Stomach (tissue), 19 donors: ENCODE measurements at places on chromosomes 12 and 14. TPM values are rescaled to one million over a fixed set of nuclear protein-coding genes. Genes with fewer than 3 reads are reported as not detected.

PARPBP gene
- 1.8 TPM for polyA plus RNA-seq

LRRIQ1 gene
- polyA plus RNA-seq = 0.05 TPM

- no peak for DNase-seq
- no peak overlapping the region for H3K4me3 ChIP-seq
- peaks cover 4% of the 10 kb centered on the region for H3K36me3 ChIP-seq
- H3K27me3 ChIP-seq = no peaks in the 10 kb centered on the region
- H3K27ac ChIP-seq = no peak overlapping the region
Measured at GRCh38 chr12:108296945-108297344, 42.2 kb downstream of the CMKLR1 start.

TMPRSS12 gene
- polyA plus RNA-seq = not detected

- no peaks in the 10 kb centered on the region for H3K36me3 ChIP-seq
- no peak overlapping the region for H3K4me3 ChIP-seq
- no peak overlapping the region for H3K27ac ChIP-seq
- DNase-seq = no peak
- no peaks in the 10 kb centered on the region for H3K4me1 ChIP-seq
Measured at GRCh38 chr12:27057543-27057942, 24.8 kb downstream of the C12orf71 start.

MSRB3 gene
- 26.4 TPM for polyA plus RNA-seq

ISM2 gene
- polyA plus RNA-seq = not detected

ZC2HC1C gene
- polyA plus RNA-seq = 1.9 TPM

DNA sequence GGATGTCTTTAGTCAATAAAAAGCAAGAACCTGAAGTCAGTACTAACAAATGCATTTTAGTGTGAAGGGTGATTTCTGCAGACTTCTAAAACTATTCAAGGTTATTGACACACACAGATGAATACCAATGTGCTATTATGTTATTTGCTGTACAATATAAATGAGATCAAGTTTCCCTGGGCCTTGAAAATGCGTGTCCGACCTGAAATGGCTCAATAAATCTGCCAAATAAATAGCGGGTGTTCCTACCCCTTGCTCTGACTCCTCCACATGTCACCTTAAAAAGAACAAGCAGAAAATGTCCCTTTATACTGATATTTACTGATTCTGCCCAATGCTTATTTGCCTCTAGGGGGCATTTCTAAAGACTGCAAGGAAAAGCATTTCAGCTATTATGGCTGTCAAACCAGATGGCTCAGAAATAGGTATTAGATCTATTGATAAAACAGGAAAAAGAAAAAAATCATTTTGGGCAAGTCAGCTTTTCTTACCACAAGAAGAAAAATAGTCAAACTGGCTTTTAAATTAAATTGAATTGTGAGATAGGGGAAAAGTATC lies 367.3 kb upstream of the KITLG start:
- H3K27ac ChIP-seq = no peak overlapping the region
- H3K4me3 ChIP-seq = no peak overlapping the region
- H3K36me3 ChIP-seq = no peaks in the 10 kb centered on the region
- H3K27me3 ChIP-seq = no peaks in the 10 kb centered on the region
- no peak for DNase-seq

DNA sequence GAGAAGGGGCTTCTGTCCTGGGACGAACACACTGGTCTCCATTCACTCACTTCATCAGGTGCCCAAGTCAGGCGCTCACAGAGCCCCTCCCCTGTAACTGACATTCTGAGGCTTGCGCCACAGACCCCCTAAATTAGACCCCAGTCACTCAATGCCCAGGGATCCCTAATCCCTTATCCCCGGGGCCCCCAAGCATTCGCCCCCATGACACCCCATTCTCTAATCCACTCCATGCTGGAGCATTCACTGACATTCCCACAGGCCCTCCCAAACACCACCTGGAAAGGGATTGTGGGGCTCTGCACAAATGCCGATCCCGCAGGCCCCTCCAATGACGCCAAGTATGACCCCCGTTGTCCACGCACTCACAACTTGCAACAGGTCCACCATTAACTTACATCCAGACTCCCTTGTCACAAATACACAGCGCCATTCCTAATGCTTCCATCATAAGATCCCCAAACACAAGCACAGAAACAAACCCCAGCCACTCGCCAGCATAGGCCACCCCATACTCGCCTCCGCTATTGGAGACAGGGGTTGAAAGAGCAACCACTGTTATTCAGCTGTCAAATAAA lies 1.5 kb downstream of the ZNF605 start:
- peak overlapping the region; percentile 64 for H3K4me3 ChIP-seq
- H3K27me3 ChIP-seq = no peaks in the 10 kb centered on the region
- H3K4me1 ChIP-seq = peaks cover 4% of the 10 kb centered on the region
- DNase-seq = no peak
- H3K27ac ChIP-seq = peak overlapping the region; percentile 95
- H3K36me3 ChIP-seq = peaks cover 5% of the 10 kb centered on the region

PTGER2 gene
- 5.3 TPM for polyA plus RNA-seq

DNA sequence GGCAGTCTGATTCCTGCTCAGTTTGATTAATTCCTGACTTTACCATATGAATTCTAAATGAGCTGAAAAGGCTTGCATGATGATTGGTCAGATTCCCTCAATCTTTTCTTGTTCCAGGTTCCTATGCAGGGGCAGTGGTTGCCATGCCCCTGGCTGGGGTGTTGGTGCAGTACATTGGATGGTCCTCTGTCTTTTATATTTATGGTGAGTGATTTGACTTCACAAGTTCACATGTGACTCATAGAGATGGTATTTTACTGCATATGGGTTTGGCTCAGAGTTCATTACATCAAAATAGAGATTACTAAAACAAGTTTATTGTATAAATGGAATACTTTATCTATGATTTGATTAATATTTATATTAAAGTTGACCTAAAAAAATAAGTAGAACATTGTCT lies 44.8 kb downstream of the SLC17A8 start:
- H3K27ac ChIP-seq = no peak overlapping the region
- no peak for DNase-seq
- no peaks in the 10 kb centered on the region for H3K27me3 ChIP-seq
- H3K36me3 ChIP-seq = no peaks in the 10 kb centered on the region

GRCh38 chr14:55353686-55354467 lies 57.8 kb downstream of the ATG14 start:
- peak overlapping the region; percentile 1 for H3K27ac ChIP-seq
- peaks cover 4% of the 10 kb centered on the region for H3K4me1 ChIP-seq
- no peak for DNase-seq
- peaks cover 50% of the 10 kb centered on the region for H3K36me3 ChIP-seq
- H3K27me3 ChIP-seq = no peaks in the 10 kb centered on the region

- DNase-seq = no peak
- no peak overlapping the region for H3K27ac ChIP-seq
- no peak overlapping the region for H3K4me3 ChIP-seq
Measured at GRCh38 chr14:71498212-71498611, 434.0 kb upstream of the RGS6 start.

RAP1B gene
- 56.3 TPM for polyA plus RNA-seq

DNA sequence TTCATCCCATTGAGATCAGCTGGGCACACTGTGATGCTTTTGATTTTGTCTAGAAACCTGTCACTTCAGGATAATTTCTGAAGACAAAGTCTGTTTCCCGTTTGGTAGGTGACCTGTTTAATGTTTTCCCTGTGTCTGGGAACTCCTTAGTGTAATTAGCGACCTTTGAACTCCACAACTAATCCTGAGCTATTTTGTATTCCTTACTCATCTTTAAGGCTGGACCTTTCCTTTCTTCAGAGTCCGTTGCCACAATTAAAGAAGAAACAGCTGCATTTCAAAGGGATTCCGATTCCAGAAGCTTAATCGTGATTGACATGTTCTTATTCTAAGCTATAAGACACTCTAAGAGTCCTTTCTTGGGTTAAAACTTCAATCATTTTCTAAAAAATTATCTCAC lies 22.0 kb downstream of the AP5M1 start:
- no peak overlapping the region for H3K4me3 ChIP-seq
- H3K27ac ChIP-seq = no peak overlapping the region
- no peaks in the 10 kb centered on the region for H3K4me1 ChIP-seq

DNA sequence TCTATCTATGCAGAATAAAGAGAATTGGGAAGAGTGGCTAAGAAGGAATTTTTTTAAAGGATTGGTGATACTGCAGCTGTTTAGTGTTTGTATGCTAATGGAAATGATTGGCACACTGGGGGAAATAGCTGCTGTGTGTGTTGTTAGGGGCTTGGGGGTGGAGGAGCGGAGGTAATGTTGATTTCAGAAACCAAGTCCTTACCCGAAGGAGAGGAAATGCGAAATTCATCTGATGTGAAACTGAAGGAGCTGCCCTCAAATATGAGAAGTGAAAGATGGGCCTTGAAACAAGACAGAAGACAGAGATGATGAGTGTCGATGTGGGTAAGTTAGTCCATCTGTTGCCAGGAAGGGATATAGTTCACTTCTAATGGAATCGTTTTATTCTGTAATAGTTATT lies 21.2 kb upstream of the RNASE12 start:
- no peak overlapping the region for H3K4me3 ChIP-seq
- no peak for DNase-seq
- H3K36me3 ChIP-seq = no peaks in the 10 kb centered on the region
- H3K4me1 ChIP-seq = peaks cover 53% of the 10 kb centered on the region
- H3K27me3 ChIP-seq = no peaks in the 10 kb centered on the region

TGM1 gene
- polyA plus RNA-seq = 131 TPM

DNA sequence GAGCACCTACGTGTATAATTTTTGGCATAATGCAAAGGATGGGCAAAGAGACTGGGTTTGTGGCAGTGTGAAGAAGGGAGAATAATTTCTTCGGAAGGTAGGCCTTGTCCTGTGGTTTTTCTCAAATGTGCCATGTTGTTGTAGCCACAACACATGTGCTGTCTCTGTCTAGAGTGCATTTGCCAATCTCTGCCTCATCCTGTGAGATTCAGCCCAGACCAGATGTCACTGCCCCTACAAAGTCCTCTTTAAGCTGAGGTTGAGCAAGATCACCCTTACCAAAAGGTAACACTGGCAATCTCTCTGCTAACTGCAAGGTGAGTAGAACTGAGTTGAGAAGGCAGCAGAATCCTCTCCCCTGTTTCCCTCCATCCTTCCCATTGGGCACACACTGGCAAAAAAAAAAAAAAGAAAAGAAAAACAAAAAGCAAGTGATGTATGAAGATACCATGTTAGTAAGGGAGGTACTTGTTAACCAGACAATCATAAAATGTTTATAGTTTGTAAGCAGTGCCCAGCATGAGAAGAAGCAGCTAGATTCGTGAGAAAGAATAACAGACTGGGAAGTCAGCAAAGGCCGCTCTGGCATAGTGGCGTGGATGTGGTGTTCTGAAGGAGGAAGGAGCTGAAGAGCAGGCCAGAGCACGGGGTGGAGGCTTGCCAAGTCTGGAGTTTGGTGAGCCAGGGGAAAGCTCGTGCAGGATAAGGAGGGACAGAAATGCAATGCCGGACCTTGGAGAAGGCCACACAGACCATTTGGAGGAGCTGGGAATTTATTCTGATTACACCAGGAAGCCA lies 18.9 kb downstream of the DYRK2 start:
- no peaks in the 10 kb centered on the region for H3K36me3 ChIP-seq
- DNase-seq = peak; percentile 30
- H3K4me3 ChIP-seq = no peak overlapping the region
- peaks cover 12% of the 10 kb centered on the region for H3K4me1 ChIP-seq

GRCh38 chr12:91406920-91407341 lies 224.3 kb upstream of the DCN start:
- H3K27ac ChIP-seq = no peak overlapping the region
- no peaks in the 10 kb centered on the region for H3K36me3 ChIP-seq
- DNase-seq = no peak
- no peaks in the 10 kb centered on the region for H3K27me3 ChIP-seq

GRCh38 chr14:87241018-87241768 lies 751.8 kb downstream of the GALC start:
- H3K27ac ChIP-seq = no peak overlapping the region
- no peaks in the 10 kb centered on the region for H3K27me3 ChIP-seq
- no peak for DNase-seq
- no peaks in the 10 kb centered on the region for H3K4me1 ChIP-seq

GRCh38 chr12:79358716-79359300 lies 332.0 kb downstream of the PAWR start:
- no peak overlapping the region for H3K27ac ChIP-seq
- H3K27me3 ChIP-seq = no peaks in the 10 kb centered on the region
- DNase-seq = no peak
- no peak overlapping the region for H3K4me3 ChIP-seq
- H3K36me3 ChIP-seq = no peaks in the 10 kb centered on the region

- H3K4me3 ChIP-seq = peak within 1 kb of the TSS; percentile 22
- peaks cover 9% of the 10 kb centered on the region for H3K4me1 ChIP-seq
- no peak within 1 kb of the TSS for H3K27ac ChIP-seq
- peak; percentile 59 for DNase-seq
- no peaks in the 10 kb centered on the region for H3K36me3 ChIP-seq
- peaks cover 100% of the 10 kb centered on the region for H3K27me3 ChIP-seq
Measured at GRCh38 chr12:85280165-85280983, at the start of gene ALX1. Gene ALX1, plus strand, starts transcription at chr12:85280220. Its CDS starts 42 bp downstream, at chr12:85280262.

DNA sequence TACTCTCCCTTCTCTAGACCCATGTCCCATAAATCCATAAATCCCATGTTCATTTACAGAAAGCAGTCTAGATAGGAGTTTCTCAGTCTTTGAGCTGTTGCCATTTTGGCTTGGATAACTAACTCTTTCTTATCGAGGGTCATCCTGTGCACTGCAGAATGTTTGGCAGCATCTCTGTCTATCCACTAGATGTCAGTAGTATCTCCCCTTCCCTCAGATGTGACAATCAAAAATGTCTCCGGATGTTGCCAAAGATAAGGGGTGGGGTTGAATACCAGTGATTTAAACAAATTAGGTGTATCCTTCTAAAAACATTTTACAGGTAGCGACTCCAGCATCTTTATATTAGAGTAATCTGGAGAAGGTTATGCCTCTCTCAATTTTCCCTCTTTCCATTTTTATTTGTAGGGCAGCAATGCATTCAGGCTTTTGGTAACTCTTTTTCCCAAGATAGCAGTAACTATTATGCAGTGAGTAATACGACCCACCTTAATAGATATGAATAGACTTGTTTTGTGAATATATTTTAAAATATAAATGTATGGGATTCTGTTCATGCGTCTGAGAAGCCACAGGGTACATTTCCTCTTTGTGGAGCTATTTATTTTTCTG lies 100.7 kb downstream of the LRRK2 start:
- H3K4me1 ChIP-seq = no peaks in the 10 kb centered on the region
- peaks cover 24% of the 10 kb centered on the region for H3K36me3 ChIP-seq
- no peak for DNase-seq
- H3K27me3 ChIP-seq = no peaks in the 10 kb centered on the region

- DNase-seq = no peak
- no peaks in the 10 kb centered on the region for H3K4me1 ChIP-seq
- no peak overlapping the region for H3K27ac ChIP-seq
- H3K4me3 ChIP-seq = no peak overlapping the region
- no peaks in the 10 kb centered on the region for H3K36me3 ChIP-seq
Measured at GRCh38 chr12:168763-169525, 45.0 kb downstream of the SLC6A12 start.

DNA sequence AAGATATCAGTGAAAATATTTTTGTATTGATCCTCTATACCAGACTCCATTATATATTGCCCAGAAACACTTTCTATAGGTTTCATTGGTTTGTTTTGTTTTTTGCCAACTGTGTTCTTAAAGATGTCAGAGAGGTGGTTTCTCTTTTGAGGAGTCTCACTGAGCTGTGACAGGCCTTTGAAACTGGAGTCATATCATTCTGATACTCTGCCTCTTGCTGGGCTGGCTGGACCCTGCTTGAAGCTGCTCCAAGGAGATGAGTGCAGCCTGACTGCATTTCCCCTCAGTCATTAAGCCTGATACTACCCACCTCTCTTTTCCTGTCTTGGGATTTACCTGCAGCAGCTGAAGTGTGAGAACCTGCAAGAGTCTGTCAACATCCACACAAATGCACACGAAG lies 16.4 kb upstream of the TAS2R30 start:
- H3K27ac ChIP-seq = no peak overlapping the region
- H3K36me3 ChIP-seq = no peaks in the 10 kb centered on the region
- no peaks in the 10 kb centered on the region for H3K4me1 ChIP-seq

KRT75 gene
- not detected for polyA plus RNA-seq

CISTR gene
- polyA plus RNA-seq = not detected
